Activated naive CD4-positive, alpha-beta T cell (primary cell): ENCODE measurements at places on chromosomes 11 and 22.

- DNase-seq: no peak
Observed at GRCh38 chr11:86592047-86592591, 80.3 kb downstream of the ME3 start.

- no peak for DNase-seq
Observed at GRCh38 chr11:115266066-115266639, 238.1 kb downstream of the CADM1 start.

GRCh38 chr11:63505857-63506528, at the start of gene LGALS12:
Gene LGALS12, plus strand, starts transcription at chr11:63506084. Its CDS starts 375 bp downstream, at chr11:63506459.
- no peak for DNase-seq

DNA sequence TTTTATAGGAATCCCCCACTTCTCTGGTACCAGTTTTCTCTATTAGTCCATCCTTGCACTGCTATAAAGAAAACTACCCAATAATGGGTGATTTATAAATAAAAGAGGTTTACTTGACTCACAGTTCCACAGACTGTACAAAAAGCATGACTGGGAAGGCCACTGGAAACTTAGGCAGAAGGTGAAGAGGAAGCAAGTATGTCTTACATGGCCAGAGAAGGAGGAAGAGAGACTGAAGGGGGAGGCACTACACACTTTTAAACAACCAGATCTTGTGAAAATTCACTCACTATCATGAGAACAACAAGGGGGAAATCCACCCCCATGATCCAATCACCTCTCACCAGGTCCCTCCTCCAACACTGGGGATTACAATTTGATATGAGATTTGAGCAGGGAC, 68.9 kb upstream of the GNAZ start:
- no peak for DNase-seq

DNA sequence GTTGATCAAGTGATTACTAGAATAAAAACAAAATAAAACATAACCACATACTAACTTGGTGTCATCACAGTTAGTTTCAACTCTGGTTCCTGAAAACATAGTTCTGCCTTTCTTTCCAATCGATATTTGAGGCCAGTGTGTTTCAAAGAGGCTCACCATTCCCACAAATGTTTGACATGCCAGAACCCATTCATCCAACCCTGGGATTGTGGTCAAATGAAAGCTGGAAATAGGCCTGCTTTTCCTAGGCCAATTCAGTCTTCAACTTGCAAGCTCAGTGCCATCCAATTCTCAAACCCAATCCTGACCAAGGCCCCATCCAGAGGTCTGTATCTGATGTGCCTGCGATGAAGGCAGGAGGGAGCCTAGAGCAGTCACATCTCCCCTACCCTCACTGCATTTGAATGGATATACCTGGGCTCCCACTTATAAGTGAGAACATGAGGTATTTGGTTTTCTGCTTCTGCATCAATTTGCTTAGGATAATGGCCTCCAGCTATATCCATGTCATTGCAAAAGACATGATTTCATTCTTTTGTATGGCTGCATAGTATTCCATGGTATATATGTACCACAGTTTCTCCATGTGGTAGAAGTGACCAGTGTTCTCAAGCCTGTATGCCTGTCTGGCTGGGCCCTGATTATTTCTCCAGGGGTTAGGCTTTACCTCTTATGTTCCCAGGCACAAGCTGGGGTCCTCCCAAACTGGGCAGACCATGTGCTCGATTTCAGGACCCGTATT, 143.2 kb downstream of the SWAP70 start:
- DNase-seq: no peak

- no peak for DNase-seq
Observed at GRCh38 chr11:117623831-117624271, 173.2 kb downstream of the DSCAML1 start.
